ENCODE measurements at places on chromosomes 11 and 22.
A peak's percentile ranks its signal among the peaks of the same experiment; 100 is the strongest.

DNA sequence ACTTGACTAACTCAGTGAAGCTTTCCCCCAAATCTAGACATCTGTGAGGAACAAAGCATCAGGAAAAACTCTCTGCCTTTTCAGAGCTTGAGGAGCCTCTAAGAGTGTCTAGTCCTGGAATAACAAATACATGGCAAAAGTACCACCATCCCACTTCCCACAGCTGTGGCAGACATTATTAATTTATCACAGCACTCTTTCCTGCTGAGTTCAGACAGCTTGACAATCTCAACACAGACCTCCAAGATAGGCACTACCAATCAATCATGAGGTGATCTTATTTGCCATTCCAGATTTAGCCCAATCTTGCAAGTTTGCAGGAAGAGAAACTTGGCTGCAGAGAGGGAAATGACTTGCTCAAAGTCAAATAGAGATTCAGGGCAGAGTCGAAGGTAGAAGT, 202.8 kb downstream of the MN1 start:
- no peak for DNase-seq

DNA sequence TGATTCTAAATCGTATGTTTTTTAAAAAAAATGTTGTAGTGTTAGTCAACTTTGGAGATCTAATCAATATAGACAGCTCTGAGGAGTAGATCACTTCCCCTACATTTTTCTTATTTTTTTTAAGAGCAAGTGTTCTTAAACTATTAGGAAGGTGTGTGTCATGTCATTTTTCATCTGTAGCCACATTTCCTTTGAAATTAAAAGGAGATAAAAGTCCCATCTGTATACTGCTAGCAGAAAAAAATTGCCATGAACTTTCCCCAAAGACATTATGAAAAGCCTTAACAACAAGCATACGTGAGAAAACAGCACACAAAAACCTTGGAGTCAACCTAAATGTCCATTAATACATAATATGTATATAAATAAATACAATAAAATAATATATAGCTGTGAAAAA, 286.6 kb downstream of the ETS1 start:
- no peak for DNase-seq

- no peak for DNase-seq
These were observed at the start of gene TEX12 for GRCh38 chr11:112167145-112167544. Gene TEX12, plus strand, starts transcription at chr11:112167372. Its CDS starts 1,897 bp downstream, at chr11:112169269.

- no peak for DNase-seq
These were observed 68.7 kb downstream of the MRTFA start for GRCh38 chr22:40567626-40568328.

GRCh38 chr11:10373340-10373739, 68.5 kb downstream of the ADM start:
- DNase-seq = no peak

DNA sequence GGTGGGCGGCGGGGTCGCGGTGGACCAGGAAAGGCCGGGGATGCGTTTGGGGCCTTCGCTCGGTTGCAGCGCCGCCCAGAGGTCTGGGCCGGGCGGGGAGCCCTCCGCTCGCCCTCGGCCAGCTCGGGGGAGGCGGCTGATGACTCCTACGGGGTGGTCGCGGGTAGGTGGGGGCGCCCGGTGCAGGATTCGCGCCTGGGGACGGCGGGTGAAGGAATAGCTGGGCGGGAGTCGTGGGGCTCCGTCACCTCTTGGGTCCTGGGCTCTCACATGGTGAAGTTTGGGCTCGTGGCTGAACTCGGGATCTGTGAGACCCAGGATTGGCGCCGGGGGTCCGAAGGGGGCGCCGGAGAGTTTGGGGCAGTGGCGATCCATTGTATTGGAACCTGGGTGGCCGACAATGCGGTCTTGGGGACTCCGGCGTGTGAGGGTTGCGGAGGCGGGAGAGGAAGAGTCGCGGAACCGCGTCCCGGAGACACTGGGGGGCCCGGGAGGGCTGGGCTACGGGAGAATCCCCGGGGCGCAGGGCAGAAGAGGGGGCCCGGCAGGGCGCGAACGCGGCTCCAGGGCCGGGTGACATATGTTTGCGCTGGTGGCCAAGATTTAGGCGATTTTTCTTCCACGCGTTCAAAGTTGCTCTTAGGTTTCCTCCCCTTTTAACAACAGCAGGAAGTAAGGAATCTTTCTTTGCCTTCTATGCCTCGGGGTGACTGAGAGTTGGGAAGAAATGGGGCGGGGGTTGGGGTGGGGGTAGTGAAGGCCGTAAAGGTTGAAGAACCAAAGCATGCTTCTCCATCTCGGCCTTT, 935 bp downstream of the QSER1 start:
- no peak for DNase-seq

DNA sequence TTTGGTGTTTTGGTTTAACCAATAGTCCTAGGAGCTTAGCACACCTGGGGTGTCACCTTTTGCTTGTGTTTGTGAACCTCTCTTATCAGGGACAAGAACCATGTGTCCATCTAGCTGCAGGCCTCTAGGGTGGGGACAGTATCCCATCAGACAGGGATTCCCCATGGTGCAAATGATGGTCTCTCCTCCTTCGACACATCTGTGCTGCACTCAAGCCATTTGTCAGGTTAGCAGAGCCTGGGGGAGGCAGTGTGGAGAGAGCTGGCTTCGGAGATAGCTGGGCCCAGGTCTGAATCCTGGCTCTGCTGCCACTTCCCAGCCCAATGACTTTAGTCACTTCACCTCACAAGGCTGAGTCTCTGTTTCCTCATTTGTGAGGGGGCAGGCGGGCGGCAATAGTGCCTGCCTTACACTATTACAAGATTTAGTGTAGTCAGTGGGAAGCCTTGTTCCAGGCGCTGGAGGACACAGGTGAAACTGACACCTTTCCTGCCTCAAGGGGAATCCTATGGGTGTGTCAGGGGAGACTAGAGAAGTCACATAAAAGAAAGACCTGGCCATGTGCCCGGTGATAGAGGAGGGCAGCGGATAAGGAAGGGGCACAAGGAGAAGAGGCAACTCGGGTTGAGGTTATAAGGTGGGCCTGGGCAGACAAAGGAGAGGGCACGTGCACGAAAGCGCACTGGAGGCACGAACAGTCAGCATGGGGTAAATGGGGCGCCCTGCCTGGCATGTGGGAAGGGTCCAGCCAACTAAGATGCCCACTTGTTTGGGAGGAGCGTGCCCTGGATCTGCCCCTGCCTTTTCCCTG, 12.6 kb downstream of the KLHL35 start:
- no peak for DNase-seq

DNA sequence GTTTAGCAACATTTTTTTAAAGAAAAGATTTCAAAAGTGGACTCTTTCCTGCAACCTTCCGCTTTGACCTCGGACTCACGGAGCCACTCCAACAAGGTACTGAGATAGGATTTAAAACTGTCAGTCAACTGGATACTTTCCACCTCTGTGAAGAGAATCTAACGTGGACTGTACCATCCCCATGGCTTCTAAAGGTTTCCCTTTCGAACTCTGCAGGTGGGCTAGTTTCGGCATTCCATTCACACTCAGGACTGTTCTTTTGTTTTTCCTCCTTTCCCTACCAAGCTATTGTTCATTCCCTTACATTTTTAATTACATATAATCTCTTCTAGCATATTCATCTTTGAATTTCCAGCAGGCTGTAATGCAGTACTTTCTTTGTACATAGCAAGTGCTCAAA, 88.5 kb upstream of the AKIP1 start:
- no peak for DNase-seq

DNA sequence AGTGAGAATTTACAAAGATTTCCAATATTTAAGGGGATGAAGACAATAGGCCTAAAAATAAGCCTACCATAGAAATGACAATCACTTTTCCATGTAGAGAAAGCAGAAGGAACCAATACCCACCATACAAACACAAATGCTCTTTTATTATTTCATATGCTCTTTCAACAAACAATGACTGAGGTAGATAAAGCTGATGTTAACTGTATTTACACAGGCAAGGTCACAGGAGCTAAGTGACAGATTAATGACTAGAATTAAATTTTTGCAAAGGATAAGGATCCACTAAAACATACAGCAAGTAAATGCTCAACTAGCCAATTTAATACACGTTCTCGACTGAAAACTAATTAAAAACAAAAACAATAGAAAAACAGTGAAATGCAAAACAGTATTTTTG, 34.2 kb downstream of the PICALM start:
- no peak for DNase-seq

DNA sequence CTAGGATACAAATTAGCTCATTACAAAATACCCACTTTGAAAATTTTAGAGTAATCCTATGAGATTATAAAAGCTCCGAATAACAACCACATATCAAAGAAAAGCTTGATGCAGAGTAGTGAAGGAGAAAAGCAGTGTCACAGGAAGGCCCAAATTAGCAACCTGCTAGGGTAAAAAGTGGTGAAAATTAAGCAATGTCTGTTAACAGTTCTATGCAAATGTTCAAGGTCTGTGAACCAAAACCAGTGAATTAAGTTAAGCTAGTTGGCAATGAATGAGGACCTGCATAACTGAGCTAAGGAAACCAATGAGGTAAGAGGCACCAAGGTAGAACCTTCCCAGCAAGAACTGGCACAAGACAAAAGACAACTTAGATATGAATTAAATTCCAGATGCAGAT, 29.6 kb downstream of the PRDM10 start:
- DNase-seq = no peak

GRCh38 chr22:32528316-32528715, 53.7 kb downstream of the FBXO7 start:
- no peak for DNase-seq

- DNase-seq = no peak
These were observed 147.9 kb downstream of the ATG16L2 start for GRCh38 chr11:72962084-72962483.

- no peak for DNase-seq
These were observed 243.5 kb downstream of the SBF2 start for GRCh38 chr11:10050561-10050960.

GRCh38 chr11:78576549-78577097, 2.0 kb upstream of the NARS2 start:
- DNase-seq = no peak

DNA sequence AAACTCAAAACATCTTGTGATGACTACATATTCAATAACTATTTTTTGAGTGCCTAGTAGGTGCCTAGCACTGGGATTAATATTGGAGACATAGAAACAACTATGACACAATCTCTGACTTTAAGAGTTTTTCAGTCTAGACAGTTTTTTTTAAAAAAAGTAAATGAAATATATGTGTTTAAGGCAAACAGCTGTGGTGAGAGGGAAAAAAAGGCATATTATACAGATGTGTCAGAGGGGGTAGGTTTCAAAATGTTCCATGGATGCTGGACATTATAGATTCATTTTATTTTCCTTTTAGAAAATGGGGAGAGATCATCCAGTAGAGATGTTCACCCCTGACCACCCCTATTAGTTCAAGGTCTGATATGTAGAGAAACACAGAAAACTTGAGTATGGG, 90.8 kb downstream of the LUZP2 start:
- DNase-seq = no peak

GRCh38 chr11:85170184-85170583, 457.0 kb downstream of the DLG2 start:
- peak; percentile 5 for DNase-seq

DNA sequence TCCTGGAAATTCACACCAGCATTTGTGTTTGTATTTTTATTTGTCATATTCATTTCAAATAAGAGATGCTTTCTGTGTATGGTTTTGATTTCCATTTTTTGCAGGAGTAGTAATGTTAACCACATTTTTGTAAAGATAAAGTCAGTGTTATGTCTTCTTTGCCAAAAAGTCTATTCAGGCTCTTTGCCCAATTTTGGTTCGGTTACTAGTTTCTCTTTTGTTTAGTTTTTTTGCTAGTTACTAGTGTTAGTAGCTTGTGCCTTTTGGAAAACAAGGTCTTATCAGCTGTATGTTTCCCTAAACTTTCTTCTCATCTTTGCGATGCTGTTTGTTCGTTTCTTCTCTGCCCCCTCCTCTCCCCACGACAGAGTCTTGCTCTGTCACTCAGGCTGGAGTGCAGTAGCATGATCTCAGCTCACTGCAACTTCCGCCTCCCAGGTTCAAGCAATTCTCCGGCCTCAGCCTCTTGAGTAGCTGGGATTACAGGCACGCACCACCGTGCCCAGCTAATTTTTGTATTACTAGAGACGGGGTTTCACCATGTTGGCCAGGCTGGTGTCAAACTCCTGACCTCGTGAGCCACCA, 112.3 kb upstream of the GRK3 start:
- no peak for DNase-seq

DNA sequence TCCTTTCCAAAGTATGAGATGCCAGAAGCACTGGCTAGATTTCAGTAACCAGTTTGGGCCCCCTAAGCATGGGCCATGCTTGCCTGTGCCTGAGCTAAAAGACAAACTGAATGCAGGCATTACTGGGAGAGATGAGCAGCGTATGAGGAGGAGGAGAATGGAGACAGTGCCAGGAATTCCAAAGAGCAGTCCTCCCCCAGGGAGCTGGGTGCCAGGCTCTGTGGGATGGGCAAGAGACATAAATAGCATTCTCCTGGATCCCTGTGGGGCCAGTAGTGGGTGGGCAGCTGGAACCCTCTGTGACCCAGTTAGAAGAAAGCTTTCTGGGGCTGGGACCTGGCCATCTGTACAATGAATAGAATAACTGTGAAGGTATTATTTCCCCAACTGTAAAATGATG, 235.6 kb downstream of the KCNA4 start:
- DNase-seq = no peak

DNA sequence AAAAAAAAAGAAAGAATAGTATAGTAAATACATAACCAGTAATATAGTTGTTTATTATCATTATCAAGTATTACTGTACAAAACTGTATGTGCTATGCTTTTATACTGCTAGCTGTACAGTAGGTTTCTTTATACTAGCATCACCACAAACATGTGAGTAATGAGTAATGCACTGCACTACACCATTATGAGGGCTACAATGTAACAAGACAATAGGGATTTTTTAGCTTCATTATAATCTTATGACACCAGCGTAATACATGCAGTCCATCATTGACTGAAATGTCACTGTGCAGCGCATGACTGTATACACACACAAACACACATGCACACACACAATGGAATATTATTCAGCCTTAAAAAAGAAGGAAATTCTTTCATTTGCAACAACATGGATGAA, 111.5 kb upstream of the ZBED5 start:
- no peak for DNase-seq

- no peak for DNase-seq
These were observed 71.9 kb downstream of the MICAL2 start for GRCh38 chr11:12182302-12182675.

DNA sequence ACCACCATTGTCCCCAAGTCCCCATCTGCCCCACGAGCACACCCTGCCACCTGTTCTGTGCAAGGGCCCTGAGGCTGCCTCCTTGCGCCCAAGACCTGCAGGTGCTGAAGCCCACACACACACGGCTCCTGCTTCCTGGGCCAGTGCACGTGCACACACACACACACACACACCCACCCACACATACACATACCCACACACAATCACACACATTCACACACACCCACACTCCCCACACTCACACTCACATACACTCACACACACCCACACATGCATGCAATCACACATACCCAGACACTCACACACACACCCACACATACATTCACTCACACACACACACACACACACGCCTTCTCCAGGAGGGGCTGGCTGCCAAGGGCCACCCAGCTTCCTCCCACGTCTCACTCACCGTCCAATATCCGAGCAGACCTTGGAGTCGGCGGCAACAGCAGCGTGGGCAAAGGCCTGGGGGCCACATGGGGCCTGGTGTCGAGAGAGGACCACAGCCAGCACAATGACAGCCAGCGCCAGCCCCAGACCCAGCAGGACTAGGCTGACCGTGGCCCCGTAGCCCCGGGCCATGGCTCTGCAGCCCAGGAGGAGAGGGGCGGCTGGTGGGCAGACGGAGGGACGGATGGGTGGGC, 616 bp downstream of the GGT5 start:
- no peak for DNase-seq

Measured in keratinocyte (primary cell).